ENCODE measurements at places on chromosomes 7 and 10.

GRCh38 chr7:102117743-102118142 lies 168.9 kb upstream of the SH2B2 start:
- no peak for DNase-seq

- DNase-seq, result no peak
These were observed 5.3 kb upstream of the CLIP2 start for GRCh38 chr7:74283858-74284447.

GRCh38 chr7:112908086-112908485 lies 117.9 kb upstream of the TMEM168 start:
- no peak for DNase-seq

DNA sequence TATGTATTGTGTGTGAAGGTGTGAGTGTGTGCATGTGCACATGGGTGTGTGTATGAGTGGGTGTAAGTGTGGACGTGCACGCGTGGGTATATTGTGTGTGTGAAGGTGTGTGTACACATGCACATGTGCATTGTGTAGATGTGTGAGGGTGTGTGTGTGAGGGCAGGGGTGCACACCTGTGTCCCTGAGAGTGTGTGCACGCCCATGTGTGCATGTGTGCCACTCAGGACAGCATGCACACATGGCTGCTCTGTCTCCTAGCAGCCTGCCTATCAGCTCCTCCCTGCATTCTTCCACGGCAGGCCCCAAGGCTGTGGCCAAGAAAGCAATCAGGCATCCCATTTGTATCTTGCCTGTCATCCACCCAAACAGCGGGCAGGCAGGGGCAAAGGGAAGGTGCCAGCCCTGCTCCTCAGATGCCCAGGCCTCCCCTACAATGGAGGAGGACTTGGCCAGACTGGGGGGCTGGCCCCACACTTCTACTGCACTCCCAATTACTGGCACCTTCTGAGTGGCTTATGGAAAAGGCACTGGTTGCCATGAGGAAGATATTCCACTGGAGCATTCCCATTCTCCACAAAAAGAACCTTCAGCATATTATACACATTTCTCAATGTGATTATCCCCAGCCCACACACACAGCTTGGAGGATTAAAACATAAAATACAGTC lies 380.4 kb upstream of the ZMIZ1 start:
- no peak for DNase-seq

DNA sequence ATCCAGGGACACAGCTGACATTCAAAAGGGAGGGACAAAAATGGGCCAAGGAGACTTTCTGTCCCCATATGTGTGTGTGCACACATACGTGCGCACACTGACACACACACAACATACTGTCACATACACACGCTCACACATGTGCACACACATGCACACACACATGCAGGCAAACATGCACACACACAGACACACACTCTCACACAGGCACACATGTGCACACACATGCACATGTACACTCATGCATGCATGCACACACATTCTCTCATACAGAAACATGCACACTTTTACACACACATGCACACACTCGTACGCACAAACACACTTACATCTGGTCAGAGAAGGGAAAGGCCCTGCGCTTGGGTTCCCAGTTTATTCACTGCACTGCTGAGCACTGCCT lies 155.1 kb upstream of the MKI67 start:
- DNase-seq, result no peak

DNA sequence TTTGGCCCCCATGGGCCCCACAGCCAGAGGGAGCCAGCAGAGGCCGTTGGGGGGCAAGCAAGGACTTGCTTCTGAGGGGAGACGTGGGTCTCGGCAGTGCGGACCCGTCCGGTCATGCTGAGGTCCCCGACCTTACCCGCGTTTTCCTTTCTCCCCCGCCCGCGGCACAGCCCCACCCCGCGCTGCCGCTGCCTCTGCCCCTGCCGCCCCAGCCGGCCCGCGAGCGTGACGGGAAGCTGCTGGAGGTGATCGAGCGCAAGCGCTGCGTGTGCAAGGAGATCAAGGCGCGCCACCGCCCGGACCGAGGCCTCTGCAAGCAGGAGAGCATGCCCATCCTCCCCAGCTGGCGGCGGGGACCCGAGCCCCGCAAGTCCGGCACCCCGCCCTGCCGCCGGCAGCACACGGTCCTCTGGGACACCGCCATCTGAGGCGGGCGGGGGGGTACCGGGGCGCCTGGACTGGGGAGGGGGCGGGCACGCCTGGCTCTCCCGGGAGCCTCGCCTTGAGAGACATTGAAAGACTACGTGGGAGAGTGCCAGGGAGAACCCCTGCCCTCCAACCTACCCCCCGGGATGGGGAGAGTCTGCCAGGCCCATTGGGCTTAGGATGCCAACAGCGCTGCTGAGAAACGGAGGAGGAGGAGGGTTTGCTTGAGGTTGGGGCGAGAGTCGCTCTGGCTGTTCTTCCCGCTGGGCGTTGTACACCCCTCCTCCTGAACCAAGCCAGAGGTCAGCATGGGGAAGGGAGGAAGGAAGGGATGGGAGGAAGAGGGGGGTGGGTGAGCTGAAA lies 9.9 kb downstream of the NYAP1 start:
- DNase-seq, result no peak

DNA sequence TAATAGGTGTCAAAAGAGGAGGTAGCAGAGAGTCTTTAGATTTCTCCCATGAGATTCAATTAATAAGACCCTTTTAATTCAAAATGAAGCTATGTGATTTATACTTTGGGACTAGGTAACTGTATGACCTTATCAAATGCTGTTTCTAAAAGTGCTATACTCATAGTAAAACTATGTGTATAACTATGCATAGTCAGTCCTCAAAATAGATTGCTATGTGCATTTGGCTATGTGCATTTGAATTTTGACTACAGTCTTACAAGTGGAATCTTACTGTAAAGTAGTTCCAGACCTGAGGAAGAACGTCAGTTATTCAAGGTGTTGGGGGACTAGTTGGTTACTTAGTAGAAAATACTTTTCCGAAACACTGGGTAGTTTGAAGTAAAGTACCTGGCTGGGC lies 36.9 kb downstream of the ADD3 start:
- DNase-seq, result no peak

DNA sequence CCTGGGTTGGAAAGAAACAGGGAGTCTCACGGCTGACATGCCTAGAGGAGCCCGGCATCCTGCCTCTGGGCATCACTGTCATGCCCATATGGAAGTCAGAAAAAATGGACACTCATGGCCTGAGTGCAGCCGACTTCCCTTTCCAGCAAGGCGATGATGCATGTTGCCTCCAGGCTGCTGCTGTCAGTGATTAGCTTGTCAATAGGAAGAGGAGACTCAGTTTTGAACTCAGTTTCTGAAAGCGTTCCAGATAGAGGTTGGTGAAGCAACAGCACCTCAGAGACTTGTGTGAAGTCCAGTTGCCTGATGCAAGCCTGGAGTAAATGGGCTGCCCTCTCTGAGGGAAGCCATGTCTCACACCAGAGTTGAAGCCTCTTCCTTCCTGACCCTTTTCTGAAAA lies 148.4 kb downstream of the TPST1 start:
- no peak for DNase-seq

DNA sequence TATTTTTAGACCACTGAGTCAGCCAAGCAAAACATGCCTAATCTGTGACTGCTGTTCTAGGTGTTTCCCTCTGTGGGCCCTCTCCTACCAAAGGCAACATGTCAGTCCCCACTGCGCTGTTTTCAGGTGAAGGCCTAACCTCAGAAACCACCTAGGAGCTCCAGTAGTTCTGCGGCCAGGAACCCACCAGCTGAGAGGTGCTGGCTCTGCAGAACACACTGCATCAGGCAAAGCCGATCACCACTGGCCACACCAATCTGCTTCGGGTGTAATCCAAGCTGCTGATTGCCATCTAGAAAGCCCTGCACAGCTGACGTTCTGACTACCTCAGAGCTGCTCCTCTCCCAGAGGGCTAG lies 14.9 kb downstream of the CAMK2G start:
- no peak for DNase-seq

- no peak for DNase-seq
These were observed 136.3 kb downstream of the DOCK4 start for GRCh38 chr7:112069879-112070321.

- DNase-seq, result no peak
These were observed 19.7 kb downstream of the FOXL3 start for GRCh38 chr7:309586-310228.

DNA sequence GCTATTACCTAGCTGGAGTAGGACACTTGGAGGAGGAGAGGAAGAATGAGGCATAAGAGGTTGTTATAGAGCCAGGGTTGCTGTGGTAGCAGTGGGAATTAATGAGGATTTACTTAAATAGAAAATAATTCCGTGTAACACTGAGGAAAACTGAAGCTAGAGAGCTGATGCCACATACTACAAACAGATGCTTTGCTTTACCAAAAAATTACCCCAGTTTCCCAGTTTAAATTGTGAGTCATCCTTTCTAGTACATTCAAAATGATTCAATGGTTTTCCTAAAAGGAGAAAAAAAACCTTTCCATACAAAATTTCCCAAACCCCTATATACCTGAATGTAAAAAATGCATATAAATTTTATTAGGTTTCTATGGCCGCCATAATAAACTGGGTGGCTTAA lies 58.3 kb downstream of the ZNF518A start:
- no peak for DNase-seq

- DNase-seq, result no peak
These were observed 4.3 kb downstream of the KCP start for GRCh38 chr7:128906001-128906765.

GRCh38 chr10:75751232-75751631 lies 319.8 kb downstream of the LRMDA start:
- DNase-seq, result no peak

GRCh38 chr10:49056356-49056755 lies 59.0 kb downstream of the VSTM4 start:
- DNase-seq, result no peak

DNA sequence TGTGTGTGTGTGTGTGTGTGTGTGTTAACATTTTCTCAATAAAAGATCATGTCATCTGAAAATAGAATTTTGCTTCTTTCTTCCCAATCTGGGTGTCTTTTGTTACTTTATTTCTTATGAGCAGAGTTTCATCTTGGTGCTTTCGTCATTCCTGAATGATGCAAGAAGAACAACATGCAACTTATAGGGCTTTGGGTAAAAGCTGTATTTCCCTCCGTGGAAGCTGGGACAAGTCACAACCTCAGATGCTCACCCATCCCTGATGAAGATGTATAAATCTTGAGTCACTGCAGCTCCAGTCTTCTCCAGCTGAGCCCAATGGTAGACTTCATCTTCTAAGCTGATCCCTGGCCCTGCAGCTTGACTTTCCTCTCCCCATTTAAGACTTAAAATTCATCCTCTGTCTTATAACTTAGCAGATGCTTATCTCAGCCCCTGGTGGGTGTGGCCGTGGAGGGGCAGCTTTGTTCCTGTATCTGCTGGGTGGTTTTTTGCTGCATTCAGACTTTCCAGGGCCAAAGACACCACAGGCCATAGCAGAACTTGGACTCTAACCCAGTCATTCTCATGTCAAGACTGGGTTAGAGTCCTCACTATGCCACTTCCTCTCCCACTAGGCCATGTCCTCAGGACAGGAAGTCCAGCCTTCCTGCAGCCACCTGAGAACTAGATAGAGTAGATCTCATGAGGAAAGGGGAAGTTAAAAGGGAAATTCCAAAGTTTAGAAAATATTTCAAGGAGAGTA lies 356.4 kb downstream of the TNS3 start:
- no peak for DNase-seq
